ENCODE measurements at places on chromosomes 4 and X.

DNA sequence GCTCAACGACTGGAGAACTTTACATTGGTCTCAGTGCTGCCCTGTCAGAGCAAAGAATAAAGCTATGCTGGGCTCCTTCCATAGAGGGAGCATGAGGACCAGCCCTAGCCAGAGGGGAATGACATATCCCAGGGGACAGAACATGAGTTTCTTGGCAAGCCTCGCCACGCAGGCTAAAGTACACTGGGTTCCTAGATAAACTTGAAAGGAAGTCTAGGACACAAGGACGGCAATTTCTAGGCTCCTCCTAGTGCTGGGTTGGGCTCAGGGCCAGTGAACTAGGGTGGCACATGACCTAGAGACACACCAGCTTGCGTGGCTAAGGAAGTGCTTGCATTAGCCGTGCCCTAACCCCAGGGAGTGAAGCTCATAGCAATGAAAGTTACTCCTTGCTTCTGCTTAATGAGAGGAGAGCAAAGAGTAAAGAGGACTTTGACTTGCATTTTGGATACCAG lies 141.0 kb downstream of the MAB21L2 start:
- DNase-seq: peak; percentile 6

GRCh38 chrX:138150709-138151108 lies 560.8 kb downstream of the FGF13 start:
- DNase-seq: peak; percentile 51

GRCh38 chrX:21375708-21376009 lies 1.4 kb downstream of the CNKSR2 start:
- peak; percentile 60 for DNase-seq

DNA sequence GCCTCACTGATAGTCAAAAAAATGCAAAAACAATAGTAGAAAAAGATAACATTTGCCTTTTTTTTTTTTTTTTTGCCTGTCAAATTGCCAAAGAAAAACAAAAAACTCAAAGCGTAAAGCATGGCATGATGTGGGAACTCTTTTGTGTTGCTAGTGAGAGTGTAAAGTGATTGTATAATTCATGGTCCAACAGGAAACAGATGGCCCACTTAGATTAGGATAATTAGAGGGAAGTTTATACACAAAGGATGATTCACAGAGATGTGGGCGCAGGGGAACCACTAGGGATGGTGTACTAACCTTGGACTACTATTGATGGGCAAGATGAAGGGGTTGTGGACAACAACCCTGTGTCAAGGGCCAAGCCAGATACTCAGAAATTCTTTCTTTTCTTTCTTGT lies 16.4 kb downstream of the MCUB start:
- peak; percentile 71 for DNase-seq

DNA sequence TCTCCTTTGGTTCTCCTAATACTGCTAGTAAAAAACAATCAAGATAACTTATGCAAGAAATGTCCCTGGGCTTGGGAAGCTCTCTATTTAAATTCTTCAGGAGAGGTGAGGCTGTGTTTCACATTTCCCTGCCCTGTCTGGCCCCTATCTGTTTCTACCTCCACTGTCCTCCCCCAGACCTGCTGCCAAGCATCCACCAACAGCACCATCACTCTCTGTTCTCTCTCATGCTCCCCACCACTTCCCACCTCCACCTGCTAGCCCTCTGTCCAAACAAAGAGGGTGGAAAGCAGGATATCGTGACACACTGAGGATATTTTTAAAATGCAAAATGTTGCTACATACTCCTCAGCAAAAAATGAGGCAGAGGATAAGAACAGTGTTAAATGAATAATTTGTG lies 88.4 kb upstream of the NAP1L5 start:
- no peak for DNase-seq

DNA sequence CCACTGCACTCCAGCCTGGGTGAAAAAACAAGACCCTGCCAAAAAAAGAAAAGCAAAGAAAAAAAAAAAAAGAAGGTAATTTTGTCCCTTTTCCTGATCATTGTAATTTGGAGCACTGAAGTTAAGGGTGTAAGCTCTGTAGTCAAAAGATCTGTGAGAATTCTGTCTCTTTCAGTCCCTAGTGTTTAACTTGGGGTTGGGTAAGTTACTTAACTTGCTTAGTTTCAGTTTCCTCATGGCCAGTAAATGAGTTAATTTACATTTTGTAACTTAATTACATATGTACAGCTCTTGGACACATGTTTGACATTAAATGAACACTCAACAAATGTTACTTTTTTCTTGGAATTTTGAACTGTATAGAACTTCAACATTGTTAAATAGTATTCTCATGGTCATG lies 10.9 kb upstream of the UBE2K start:
- no peak for DNase-seq

Data from NCI-H82 (cell line).